Stimulated activated CD8-positive, alpha-beta memory T cell treated with anti-CD3 and anti-CD28 coated beads, Interleukin-2, amount 100 ng/mL, for 1 hour (primary cell): ENCODE measurements at places on chromosomes 1 and 21.

GRCh38 chr1:165116171-165116570 is 240.3 kb downstream of the LMX1A start:
- DNase-seq = no peak

- no peak for DNase-seq
These were observed 5.7 kb upstream of the SELENON start for GRCh38 chr1:25794325-25794724.

- no peak for DNase-seq
These were observed 66.8 kb downstream of the PHACTR4 start for GRCh38 chr1:28436211-28436769.

DNA sequence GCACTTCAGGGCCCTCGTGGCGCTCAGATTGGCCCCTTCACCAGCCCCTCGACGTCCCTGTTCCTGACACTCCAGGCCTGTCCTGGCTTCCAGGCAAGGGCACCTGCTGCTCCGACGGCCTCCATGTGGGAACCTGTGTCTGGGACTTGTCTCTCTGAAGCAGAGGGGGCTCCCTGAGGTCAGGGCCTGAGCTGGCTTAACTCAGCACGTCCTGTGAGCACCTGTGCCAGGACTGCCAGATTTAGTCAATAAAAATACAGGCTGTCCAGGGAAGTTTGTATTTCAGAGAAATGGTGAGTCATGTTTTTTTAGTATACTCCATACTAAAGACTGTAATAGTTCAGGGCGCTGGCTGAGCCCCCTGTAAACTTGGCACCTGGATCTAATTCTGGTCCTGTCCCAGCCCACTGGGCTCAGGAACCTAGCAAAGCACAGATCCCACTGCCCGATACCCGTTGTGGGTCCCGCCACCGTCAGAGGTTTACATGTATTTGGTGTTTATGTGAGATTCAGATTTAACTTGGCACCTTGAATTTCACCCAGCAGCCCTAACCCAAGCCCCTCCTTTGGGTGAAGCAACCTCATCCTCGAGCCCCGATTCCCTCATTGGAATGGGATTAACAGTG is 109.9 kb upstream of the IFFO2 start:
- no peak for DNase-seq

- no peak for DNase-seq
These were observed 223.7 kb upstream of the CSF3R start for GRCh38 chr1:36706416-36706815.

DNA sequence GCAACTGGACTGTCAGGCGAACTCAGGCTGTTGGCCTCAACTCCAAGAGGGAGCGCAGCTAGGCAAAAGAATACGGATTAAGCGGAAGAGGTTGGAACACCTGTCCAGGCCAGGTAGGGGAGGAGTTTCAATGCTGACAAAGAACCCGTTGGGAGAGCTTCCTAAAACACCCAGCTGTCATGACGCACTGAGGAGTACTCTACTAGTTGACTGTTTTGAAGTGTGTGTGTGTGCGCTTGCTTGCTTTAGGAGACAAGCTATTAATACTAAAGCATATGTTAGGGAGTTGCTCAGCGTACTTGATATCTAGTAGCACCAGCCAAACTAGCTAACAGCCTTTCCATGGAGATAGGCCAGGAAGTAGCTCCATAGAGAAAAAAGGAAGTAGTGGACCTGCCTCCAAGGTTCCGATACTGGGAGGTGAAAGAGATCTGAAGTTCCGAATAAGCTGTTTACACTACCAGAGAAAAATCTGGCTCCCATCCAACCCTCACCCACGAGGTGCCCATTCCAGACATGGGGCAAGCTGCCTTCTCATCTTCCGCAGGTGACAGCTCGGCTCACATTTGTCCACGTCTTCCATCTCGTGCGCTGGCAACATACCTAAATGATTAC is 974 bp upstream of the FNBP1L start:
- DNase-seq = no peak
